ENCODE measurements at places on chromosomes 5 and 9.

- no peak for DNase-seq
These were observed 182.9 kb upstream of the NUDT12 start for GRCh38 chr5:103745353-103746065.

DNA sequence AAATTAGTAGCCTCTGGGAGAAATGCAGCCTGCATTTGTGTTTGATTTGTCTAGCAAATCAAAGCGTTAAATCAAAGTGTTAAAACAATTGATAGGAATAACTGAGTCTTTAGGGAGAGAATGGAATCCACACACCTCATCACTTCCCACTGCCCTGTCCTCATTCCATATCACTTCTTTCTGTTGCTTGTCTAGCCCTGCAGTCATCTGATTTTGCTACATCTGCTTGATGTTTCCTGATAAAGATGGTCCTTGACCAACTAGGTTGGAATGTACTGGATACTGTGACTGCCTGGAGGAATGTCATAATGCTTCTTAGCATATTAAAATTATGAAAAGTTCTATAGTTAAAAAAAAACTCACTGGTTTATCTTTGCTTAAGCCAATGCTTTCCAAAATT, 119.9 kb downstream of the DOCK2 start:
- DNase-seq = no peak

- DNase-seq = no peak
These were observed 15.4 kb upstream of the QSOX2 start for GRCh38 chr9:136260936-136261472.

DNA sequence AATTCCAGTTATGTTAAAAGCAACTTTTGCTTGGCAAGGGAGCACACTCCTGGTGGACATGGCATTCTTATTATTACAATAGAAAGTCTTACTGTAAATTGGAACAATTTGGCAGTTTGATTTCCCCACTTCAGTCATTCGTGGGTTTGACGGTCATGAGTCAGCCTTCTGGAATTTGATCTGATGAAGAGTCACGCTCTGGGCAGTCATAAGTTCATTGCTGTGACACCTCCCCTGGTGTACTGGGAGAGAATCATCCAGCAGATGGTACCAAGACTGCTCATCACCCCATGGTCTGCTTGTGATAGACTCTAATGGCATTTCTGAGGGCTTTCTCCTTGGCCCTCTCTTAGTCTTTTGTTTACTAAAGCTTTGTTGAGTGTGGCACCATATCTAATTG, 53.8 kb downstream of the GLRA1 start:
- DNase-seq = no peak

- no peak for DNase-seq
These were observed 147.8 kb downstream of the TTLL11 start for GRCh38 chr9:121945281-121945680.
